Adipocyte (in vitro differentiated cells): ENCODE measurements at places on chromosomes 2 and 18.

DNA sequence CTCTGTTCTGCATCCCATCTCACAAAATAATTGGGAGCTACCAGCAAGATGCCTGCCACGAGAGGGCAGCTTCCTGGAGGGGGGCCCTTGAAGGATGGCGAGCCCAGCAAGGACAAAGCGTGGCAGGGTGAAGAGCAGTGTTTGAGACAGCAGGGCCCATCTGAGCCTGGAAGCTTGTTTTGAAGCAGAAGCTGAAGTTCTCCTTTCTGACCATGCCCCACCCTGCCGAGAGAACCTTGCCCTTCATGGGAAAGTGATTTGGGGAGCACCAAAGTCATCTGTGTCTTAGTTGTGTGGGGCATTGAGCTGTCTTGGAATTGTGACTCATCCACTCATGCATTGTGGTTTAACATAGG, 216.3 kb downstream of the BCL11A start:
- DNase-seq, result peak; percentile 5

- no peak for DNase-seq
These were observed 112.9 kb downstream of the NR4A2 start for GRCh38 chr2:156219491-156220100.

DNA sequence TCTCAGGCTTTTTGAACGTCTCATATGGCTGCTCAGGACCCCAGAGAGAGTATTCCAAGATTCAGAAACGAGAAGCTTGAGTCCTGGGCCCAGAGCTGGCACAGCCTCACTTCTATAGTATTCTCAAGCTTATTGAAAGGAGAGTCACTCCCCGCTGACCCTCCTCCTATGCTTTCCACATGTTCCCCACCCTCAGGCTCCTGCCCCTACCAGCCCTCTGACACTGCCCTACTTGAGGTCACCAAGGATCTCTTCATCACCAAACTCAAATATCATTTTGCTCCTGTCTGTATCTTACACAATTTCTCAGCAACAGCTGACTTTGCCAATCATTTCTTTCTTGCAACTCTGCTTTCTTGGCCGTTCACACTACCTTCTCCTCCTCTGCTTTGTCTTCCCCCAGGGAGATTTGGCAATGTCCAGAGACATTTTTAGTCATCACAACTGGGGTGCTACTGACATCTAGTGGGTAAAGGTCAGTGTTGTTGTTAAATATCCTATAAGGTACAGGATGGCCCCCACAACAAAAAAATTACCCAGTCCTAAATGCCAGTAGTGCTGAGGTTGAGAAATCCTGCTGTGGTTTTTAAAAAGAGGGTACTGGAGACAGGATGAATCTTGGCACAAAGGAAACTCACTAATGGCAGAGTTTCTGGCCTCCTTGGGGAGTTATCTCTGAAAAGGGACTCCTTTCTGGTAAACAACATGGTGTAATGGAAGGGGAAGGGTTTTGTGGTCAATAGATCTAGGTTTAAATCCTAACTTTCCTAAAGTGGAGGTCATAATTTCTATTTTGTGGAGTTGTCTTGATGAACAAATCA, 26.9 kb upstream of the INSIG2 start:
- DNase-seq, result peak; percentile 66

- peak; percentile 52 for DNase-seq
These were observed 99.5 kb downstream of the DTNA start for GRCh38 chr18:34809451-34810072.

DNA sequence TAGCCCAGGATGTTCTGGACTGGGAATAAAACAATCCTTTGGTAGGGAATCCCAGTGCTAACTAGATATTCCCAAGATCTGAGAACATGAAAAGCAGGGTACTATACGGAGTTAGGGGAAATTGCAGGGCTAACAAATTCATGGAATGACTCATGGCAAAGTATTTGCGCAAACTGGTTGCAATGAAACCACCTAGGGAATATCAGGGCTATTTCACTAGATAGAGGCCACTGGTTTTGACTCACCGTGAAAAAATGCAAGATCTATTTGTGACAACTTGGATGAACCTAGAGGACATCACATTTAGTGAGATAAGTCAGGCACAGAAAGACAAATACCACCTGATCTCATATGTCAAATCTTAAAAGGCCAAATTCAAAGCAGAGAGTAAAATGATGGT, 233.3 kb downstream of the MBD2 start:
- DNase-seq, result peak; percentile 20

- DNase-seq, result no peak
These were observed 629.3 kb downstream of the NRXN1 start for GRCh38 chr2:50402654-50402960.
